ENCODE measurements at places on chromosomes 3 and 15. TPM values are rescaled to one million over a fixed set of nuclear protein-coding genes. Genes with fewer than 3 reads are reported as not detected.
A peak's percentile ranks its signal among the peaks of the same experiment; 100 is the strongest.

DNA sequence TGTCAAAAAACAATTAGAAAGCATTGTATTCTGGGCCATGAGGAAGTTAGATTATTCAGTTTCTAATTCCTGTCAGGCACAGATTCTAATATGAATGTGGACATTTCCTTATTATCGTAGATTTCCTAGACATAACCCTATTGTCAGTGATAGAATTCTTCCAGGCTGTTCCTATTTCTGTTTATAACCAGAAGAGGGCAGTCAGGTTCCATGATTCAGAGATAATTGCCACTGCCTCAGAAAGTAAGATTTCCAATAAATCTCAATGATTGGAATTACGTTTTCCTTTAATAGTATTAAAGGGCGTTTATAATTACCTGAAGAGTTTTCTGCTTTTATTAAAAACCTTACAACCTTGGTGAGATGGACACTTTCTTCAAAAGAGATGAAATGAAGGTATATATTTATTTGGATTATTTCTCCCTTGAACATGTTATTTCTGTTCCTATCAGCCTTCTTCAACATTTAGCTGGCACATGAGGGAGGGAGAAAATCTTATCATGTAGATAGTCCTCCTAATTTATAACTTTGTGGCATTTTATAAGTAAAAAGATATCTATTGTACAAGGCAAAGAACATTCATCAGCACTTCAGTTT is 439.2 kb downstream of the MCTP2 start:
- DNase-seq = peak; percentile 58

DNA sequence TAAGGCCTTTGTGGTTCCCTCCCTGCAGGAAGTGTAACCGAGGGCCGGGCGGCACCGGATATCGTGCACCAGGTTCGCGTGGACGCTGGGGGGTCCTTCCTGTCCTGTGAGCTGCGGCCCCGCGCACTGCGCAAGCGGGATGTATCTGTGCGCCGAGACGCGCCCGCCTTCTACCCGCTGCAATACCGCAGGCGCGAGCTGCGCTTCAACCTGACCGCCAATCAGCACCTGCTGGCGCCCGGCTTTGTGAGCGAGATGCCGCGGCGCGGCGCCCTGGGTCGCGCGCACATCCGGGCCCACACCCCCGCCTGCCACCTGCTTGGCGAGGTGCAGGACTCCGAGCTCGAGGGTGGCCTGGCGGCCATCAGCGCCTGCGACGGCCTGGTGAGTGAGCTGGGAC is 35.9 kb downstream of the SAXO2 start:
- DNase-seq = no peak

GREM1 gene
- total RNA-seq = 527 TPM

- no peak for DNase-seq
Observed at GRCh38 chr3:46695177-46695961, 1.9 kb upstream of the ALS2CL start.

DNA sequence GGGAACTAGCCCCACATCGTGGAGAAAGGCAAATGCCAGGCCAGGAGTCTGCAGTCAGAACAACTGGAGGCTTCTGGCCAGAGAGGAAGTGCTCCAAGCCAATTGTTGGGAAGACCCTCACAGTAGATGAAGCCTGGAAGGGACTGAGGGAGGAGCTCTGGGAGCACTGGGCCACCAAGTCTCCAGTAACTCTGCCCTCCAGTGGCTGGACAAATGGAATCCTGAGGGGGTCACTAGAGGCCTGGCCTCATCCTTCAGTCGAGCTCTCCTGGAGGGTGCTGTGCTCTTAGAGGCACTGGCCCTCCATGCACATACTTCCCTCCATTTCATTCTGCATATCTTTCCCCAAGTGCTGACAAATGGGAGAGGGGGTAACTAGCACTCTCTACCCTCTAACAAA is 103.0 kb downstream of the MYLK start:
- DNase-seq = no peak

- DNase-seq = no peak
Observed at GRCh38 chr3:775178-775880, 317.5 kb upstream of the CNTN6 start.

DNA sequence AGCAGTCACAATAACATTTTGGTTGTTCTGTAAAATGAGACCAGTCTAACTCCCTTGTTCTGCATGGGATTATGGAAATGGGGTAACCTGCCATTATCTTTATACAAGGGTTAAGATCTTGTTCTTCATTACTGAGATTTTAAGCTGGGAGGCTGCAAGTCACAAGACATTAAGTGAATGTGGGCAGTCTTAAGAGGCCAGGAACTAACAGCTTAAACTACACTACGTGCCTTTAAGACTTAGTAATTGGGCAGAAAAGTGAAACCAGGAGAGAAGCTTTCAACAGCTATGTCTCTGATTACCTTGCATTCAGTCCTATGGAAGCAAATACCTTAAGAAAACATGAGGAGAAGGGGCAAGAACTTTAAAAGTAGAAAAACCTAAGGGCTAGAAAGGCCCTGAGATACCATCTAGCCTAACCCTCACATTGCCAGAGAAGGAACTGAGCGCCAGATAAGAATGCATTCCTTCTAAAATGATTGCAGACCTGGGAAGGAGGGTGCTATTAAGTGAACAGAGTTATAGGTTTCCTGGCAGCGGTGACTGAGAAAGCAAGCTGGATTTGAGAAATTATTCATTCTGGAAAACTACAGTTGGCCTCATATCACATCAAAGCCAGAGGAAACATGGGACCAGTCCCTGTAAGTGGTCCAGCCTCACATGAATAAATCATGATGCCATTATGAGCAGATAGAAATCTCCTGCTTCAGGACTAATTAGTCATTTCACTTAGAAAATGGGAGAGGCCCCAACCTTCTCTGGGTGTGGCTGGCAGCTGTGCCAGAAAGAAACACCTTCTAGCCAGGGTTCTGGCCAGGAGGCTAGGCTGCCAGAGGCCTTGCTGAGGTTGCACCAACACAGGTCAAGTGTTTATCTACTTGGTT is 32.9 kb downstream of the DAPK2 start:
- peak; percentile 16 for DNase-seq

DNA sequence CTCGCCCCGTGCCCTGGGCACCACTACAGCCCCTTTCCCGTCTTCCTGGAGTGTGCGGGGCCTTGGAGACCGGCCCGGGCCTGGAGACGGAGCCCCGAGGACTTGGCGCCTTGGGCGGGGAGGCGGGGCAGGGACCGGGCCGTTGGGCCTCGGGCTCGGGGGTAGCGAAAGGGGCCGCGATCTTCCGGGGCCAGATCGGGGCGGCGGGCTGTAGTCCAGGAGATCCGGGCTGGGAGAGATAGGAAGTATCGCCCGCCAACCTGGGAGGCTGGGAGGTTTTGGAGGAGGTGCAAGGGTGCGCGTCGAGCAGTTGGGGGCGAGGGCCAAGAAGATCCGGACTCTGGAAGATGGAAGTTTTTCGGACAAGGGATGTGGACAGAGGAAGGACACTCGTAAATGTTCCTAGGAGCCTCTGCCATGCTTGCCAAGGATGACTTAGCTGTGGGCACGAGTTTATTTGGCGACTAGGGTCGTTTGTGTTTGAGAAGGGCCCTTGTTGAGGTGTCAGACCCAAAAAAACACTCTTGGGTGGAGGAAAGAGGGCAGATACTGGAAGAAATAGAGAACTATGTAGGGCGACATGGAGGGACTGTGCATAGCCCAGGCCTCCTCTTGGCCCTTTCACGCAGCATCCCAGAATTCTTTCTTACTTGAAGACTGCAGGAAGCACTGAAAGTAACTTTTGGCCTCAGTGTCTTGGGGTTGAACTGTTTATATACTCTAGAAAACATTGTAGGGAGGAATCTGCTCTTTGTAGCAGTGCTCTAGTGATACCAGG is 712 bp downstream of the RTF1 start:
- peak; percentile 44 for DNase-seq

- no peak for DNase-seq
Observed at GRCh38 chr15:31017311-31017710, 25.9 kb upstream of the MTMR10 start.

GRCh38 chr15:69834267-69834666 is 263.4 kb downstream of the TLE3 start:
- no peak for DNase-seq

DNA sequence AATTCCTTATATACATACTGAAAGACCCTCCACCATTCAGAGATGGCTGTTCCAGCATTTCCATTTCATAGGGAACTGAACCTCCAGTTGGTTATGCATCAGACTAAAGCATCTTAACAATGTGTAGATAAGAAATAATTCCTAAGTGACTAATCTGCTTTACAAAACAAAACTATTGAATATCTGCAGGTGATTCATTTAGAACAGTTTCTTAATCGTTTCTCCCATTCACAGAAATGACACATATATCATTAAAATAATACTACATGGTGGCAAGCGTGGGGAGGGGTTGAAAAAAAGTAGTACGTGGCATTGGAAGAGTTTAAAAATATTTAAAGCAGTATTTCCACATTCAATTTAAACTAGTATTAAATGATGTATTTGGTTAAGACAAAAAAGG is 19.5 kb downstream of the COPS2 start:
- DNase-seq = peak; percentile 56

DNA sequence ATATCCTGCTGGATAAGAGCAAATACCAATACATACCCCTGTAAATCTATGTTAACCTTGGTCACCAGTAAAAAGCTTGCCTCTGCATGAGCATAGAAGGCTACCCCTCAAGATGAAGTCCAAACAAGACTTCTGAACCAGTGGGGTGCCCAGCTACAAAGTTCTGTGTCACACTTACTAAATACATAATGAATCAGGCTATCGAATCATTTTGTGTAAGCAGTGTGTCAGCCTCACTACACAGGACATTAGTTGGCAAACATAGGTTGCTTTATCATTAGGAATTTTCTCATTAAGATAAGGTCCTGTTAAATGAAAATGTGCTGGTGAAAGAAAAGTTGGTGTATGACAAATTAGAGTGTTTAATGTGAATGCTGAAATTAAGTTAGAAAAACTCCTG is 452.0 kb downstream of the MFSD1 start:
- DNase-seq = no peak

CPNE4 gene
- not detected for total RNA-seq

GRCh38 chr3:120442975-120443517 is 7.7 kb downstream of the FSTL1 start:
- no peak for DNase-seq

GRCh38 chr3:187025254-187025655 is 94.9 kb downstream of the ST6GAL1 start:
- no peak for DNase-seq

DNA sequence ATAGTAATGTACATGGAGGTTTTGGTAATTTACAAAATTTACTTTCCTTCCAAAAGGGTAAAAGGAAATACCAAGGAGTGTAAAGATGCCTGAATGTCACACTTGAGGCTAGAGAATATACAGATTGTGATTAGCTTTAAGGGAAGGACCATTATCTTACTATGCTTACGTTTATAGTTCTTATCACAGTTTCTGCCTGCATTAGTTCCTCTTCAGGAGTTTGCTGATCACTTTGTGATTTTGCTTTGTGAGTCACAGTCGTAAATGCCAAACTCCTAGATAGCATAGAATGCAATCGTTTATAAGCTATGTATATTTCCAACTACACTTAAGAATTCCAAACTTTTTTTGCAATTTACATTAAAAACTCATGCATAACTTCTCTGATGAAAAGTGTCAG is 1034.6 kb downstream of the DIPK2A start:
- DNase-seq = peak; percentile 63

ELL3 gene
- total RNA-seq = 4.3 TPM

DNA sequence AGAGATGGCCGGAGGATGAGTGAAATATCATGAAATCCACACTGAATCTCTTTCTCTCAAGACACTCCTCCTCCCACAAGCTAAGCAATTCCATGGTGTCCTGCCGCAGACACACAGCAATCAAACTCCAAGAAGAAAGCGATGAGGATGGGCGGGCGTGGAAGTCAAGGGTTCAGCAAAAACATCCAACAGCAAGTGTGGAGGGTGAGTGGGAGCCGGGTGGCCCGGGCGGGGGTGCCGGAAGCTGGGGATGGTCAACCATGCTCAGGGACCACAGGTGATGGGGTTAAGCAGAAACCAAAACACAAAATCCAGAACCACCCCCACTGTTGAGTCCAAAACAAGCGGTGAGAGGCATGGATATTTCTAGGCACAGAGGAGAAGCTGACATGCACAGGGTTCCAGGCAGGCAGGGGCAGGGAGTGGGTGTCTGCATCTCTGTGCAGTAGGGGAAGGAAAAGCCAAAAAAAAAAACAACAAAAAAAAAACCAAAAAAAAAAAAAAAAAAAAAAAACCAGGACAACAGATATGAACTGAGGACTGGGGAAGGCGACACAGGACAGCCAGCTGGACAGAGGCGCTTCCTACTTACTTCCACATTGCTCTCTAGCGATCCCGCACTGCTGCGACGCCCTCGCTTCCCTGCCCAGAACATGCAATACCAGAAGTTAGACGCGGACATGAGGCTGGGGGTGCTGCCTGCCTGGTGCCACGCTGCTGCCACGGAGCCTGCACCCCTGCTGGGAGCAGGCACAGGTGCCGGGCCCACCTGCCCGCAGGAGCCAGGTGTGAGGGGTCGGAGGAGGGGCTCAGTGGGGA is 61.0 kb upstream of the RPL32 start:
- no peak for DNase-seq

- DNase-seq = no peak
Observed at GRCh38 chr15:39451121-39451688, 129.7 kb upstream of the THBS1 start.

P2RY14 gene
- not detected for total RNA-seq

CNTN6 gene
- 0.97 TPM for total RNA-seq

DAZL gene
- total RNA-seq = not detected

- DNase-seq = no peak
Observed at GRCh38 chr15:37902126-37902525, 32.3 kb upstream of the TMCO5A start.

IL17RD gene
- total RNA-seq = 0.86 TPM

GRCh38 chr3:196735751-196736150 is 3.9 kb upstream of the PAK2 start:
- peak; percentile 42 for DNase-seq

CILP gene
- total RNA-seq = under 0.01 TPM

FRMD4B gene
- under 0.01 TPM for total RNA-seq

GRCh38 chr15:85692873-85693272 is 101.9 kb downstream of the KLHL25 start:
- DNase-seq = no peak

GRCh38 chr3:81684751-81685395 is 76.6 kb downstream of the GBE1 start:
- DNase-seq = peak; percentile 48

- no peak for DNase-seq
Observed at GRCh38 chr15:80931191-80931590, 58.4 kb downstream of the MESD start.

POLQ gene
- total RNA-seq = 6.4 TPM

Data from fibroblast of villous mesenchyme (primary cell).